ENCODE measurements at places on chromosomes 4 and X.

- DNase-seq, result no peak
Measured at GRCh38 chrX:46506076-46506475, 39.1 kb downstream of the ZNF674 start.

DNA sequence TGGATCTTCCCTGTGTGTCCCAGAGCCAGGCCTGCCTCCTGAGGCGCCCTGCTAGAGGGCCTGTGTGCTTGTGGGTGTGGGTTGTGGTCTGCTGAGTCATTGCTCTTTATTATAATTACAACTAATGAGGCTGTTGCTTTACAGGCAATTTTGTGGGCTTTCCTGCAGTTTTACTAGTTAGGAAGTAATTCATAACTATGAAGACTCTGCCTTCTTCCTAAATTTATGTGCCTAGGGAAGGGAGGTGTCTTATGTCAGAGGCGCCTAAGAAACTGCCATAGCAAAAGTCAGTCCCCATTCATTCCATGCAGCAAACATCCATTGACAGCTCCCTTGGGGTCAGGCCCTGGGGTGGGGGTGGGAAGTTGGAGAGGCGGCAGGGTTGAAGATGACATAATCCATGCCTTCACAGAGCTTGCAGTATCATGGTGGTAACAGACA is 359.2 kb downstream of the IDS start:
- no peak for DNase-seq

DNA sequence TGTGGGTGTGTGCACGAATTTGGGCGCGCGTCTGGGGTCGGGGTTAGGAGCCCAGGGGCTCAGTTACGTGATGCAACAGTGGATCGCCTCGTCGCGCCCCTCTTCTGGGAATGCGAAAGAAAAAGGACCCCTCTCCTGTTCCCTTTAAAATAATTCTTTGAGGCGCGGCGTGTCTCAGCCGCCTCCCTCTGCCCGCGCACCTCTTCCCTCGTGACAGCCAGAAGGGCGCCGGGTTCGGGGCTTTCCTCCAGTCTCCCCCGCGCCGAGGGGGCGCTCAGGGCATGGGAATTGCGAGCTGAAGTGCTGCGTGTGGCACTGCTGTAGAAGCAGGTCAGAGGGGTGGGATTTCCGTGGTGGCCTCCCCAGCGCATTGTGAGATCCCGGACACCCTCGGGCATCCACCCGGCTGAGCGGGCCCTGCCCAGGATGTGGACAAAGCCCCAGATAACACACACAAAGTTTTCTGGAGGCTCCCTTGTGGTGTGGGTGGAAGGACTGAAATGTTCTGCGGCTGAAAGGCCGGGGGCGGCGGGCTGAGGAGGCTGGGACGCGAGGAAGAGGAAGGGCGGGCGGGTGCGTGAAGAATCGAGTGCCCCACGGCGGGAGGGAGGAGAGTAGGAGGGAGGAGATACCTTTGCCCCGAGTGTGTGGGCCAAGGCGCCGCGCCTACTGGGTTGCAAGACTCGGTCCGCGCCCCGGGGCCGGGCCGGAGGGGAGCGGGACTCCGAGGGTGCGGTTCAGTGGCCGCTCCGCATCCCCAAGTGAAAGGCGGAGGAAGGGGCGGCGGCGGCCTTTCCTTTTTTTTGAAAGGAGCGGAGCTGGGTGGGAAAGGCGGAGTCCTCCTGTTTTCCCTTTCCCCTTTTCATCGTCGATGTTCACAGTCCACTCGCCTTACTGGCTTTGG is 752 bp downstream of the SEPTIN11 start:
- DNase-seq, result peak; percentile 36

DNA sequence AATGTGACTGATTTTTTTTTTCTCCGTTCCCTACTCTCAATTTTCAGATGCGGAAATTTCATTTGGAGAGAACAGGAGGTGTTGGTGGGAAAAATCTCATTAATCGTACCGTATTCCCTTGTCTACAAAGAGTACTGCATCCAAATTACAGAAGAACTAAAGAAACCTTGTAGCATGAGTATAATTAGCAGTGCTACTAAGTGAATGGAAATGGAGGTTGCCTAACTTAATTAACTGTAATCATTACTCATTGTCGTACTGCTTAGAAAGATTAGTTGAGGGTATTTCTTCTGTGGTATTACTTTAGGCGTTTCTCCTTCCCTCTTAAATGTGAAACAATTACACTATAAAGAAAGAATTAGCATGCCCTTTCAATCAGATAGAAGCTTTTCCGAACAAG is 81.7 kb downstream of the DMD start:
- DNase-seq, result no peak

GRCh38 chr4:83178029-83178428 is 63.5 kb upstream of the PLAC8 start:
- DNase-seq, result no peak

GRCh38 chr4:17763416-17763815 is 18.0 kb downstream of the FAM184B start:
- no peak for DNase-seq

- no peak for DNase-seq
Measured at GRCh38 chr4:10157478-10158332, 41.1 kb upstream of the WDR1 start.

GRCh38 chrX:72159769-72160168 is 21.8 kb upstream of the PIN4 start:
- DNase-seq, result no peak

- no peak for DNase-seq
Measured at GRCh38 chrX:140866446-140866845, 135.9 kb upstream of the SPANXB1 start.

- DNase-seq, result no peak
Measured at GRCh38 chr4:38993683-38994082, 38.5 kb downstream of the TMEM156 start.

- no peak for DNase-seq
Measured at GRCh38 chr4:17166954-17167353, 268.5 kb upstream of the LDB2 start.
